ENCODE measurements at places on chromosomes 4 and X.

- no peak for DNase-seq
Measured at GRCh38 chr4:17719106-17719505, 62.3 kb downstream of the FAM184B start.

- DNase-seq = no peak
Measured at GRCh38 chr4:141328560-141329173, 108.0 kb downstream of the ZNF330 start.

DNA sequence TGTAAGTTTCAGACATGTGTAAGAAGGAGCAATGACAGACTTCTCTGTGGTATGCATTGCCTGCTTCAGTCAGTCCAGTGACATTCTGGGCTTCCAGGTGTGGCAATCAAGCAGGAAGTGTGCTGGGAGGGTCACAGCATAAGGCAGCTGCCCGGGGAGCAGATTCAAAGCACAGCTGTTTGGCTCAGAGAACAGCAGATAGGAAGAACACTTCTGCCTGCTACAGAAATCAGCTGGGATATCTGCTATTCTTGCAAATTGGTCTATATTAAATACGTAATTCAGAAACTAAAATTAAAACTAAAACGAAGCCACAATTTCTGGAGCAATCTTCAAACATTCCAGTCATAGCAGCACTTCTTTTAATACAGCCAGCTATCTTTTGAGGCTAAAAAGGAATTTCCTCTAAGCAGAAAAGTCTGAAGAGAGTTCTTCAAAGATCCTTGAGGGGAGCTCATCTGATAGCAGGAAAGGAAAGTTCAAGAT, 47.5 kb upstream of the GALNT7 start:
- DNase-seq = no peak

- DNase-seq = no peak
Measured at GRCh38 chr4:31045151-31045550, 325.0 kb downstream of the PCDH7 start.

GRCh38 chr4:61200187-61200915, at the start of gene ADGRL3:
ADGRL3 (plus strand) TSS chr4:61200326.
- no peak for DNase-seq

DNA sequence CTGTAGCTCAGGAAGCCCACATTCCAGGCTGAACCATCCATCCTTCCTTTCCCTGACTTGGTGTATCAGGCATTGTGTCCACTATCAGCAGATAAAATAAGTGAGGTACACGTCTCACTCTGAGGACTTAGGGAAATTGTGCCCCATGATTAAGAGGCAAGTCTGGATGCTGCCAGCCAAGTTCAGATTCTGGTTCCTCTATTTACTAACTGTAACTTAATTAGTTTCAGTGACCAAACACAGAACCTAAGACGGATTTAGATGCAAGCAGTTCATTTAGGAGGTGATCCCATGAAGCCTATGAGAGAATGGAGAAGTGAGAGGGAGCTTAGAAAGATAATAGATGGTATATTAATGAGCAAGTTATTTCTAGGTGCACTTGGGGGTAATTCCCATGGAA, 56.6 kb upstream of the PACRGL start:
- no peak for DNase-seq

DNA sequence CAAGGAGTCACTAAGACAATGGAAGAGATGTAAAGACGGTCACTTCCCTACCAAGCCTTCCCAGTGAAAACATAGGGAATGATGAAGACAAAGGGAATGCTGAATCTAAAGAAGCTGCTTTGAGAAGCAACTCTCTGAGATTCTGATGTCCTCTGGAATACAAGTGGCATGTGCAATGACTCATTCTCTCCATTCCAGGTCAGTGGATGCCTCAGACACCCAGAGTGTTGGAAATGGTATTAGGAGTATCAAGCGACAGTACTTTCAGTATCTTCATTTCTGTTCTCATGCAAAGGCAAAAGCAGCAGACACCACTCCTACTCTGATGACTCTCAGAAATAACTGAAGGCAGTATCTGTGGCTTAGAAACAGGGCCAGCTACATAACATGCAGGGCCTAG, 102.6 kb downstream of the FSTL5 start:
- DNase-seq = no peak

GRCh38 chrX:108223585-108223984, 132.0 kb downstream of the ATG4A start:
- no peak for DNase-seq

GRCh38 chr4:154958621-154959358, 177.7 kb downstream of the RBM46 start:
- DNase-seq = no peak

DNA sequence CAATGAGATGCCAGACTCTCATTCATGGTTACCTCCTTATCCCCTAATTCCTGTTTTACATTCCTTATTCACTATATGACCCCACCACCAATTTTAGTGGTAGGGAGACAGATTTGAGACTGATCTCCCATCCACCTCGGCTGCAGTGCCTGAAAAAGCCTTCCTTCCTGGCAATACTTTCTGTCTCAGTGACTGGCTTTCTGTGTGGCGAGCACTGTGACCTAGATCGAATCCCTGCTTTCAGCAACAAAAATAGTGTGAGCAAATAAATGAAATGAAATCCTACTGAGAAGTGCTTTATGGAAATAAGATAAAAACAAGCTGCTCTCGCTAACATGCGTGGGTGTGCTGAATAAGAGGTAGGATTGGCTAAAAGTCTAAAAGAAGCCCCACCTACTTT, 165.3 kb downstream of the GPM6A start:
- no peak for DNase-seq

- no peak for DNase-seq
Measured at GRCh38 chr4:41750121-41750625, 1.6 kb upstream of the PHOX2B start.

DNA sequence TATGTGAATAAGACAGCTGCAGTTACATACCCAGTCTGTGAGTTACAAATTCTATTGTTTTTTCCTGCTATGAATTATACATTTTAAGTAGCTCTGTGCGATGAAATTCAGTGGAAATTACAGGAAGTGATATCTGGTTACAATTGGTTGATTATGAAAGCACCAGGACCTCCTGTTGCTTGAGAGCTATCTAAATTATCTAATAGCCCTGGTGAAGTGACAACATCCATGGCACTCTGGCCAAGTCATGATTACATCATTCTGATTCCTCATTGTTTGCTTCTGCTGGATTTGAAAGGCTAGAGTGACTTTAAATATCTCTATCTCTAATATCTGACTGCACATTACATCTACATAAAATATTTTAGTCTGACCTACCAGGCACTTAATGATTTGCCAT, 515.0 kb downstream of the CFAP47 start:
- no peak for DNase-seq

- DNase-seq = peak; percentile 53
Measured at GRCh38 chrX:71098302-71098701, 2.7 kb downstream of the FOXO4 start.

- no peak for DNase-seq
Measured at GRCh38 chrX:41956027-41956426, 32.7 kb upstream of the CASK start.

DNA sequence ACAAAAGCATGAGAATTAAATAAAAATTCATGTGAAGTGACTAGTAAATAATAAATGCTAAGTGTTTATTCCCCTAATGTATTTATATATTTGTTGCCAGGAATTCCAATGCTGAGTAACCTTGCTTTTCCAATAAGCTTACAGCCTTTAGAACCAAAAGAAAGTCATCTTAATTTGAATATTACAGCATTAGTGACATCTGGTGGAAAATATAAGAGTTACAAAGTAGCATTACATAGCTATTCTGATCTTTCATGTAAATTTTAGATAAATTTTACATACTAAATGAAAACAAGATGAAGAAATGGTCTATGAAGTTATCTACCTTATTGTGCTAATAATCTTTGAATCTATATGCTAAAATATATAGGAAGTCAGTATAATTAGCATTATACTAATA, 10.4 kb downstream of the MAD2L1 start:
- no peak for DNase-seq
